ENCODE measurements at places on chromosomes 16 and 17.

DNA sequence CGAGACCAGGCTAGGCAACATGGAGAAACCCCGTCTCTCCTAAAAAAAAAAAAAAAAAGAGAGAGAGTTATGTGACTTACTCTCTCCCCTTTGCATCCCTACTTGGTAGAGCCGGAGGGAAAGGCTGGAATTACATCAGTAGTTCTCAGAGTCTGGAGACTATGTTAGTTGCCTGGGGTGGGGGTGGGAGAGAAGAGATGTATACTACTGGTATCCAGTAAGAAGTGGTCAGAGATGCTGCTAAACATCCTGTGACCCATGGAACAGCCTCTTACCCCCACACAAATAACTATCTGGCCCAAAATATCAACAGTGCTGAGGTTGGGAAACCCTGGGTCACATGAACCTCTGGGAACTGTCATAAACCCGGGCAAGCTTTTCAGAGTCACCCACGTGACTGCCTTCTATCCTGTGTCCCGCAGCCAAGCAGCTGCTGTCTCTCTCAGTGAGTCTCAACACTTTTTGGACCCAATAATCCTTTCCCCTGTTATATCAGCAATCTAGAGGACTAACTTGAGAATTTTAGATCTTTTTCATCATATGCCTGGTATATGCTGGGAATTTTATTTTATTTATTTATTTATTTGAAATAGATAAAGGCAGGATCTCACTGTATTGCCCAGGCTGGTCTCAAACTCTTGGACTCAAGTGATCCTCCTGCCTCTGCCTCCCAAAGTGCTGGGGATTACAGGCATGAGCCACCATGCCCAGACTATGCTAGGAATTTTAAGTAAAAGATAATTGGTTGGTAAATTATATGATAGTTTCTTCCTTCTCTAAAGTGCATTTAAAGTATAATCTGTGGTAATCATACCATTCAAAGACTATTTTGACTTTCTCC lies 8.7 kb downstream of the EIF1 start:
- no peak for DNase-seq

GRCh38 chr17:8894673-8895578 lies 27.5 kb upstream of the PIK3R6 start:
- DNase-seq: no peak

DNA sequence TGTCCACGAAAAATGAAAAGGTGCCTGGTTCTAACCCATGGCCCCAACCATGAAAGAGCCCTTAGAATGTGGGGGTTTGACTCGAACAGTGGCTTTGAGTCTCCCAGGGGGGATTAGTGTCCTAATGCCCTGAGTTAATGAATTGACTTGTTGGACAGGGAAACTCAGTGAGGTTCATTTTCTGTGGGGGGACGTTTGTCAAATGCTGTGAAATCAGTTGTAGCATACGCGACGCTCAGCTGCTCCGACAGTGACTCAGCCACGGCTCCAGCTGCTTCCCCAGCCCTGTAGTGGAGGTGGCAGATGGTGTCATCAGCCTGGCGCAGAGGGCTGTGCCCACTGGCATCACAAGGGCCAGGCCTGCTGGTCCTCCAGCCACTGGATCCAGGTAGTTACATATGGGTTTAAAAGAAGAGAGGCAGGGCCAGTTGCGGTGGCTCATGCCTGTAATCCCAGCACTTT lies 3.9 kb upstream of the TMEM235 start:
- no peak for DNase-seq

- DNase-seq: no peak
These were observed 16.9 kb downstream of the SLC4A1 start for GRCh38 chr17:44251062-44251461.

DNA sequence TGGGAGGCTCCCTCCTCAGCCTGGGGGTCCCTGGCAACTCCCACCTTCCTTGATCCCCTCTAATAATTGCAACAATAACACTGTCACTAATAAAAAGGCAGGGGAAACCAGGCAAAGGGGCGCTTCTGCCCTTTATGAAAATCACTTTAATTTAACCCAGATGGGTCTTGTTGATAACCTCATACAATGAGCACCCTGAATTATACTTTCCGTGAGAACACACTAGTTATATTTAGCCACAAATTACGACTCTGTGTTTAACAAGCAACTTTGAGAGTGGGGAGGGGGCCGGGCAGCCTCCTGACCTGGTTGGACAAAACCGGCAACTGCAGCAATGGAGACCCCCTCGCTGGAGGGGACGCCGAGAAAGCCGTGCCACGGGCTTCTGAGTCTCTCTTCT lies 5.7 kb upstream of the BAHCC1 start:
- DNase-seq: no peak

Measured in stimulated activated effector memory CD8-positive, alpha-beta T cell treated with anti-CD3 and anti-CD28 coated beads, Interleukin-12 subunit alpha, Interleukin-12 subunit beta, amount 100 ng/mL, for 72 hours (primary cell).